ENCODE measurements at places on chromosomes 5 and 9. TPM values are rescaled to one million over a fixed set of nuclear protein-coding genes. Genes with fewer than 3 reads are reported as not detected.

The DRD1 gene
- not detected for polyA plus RNA-seq

The CDC14B gene
- 13.5 TPM for polyA plus RNA-seq

The TEX48 gene
- not detected for polyA plus RNA-seq

The GRM6 gene
- 0.81 TPM for polyA plus RNA-seq

The SCGB3A2 gene
- not detected for polyA plus RNA-seq

The CNTNAP3 gene
- polyA plus RNA-seq = 2.8 TPM
